Mononuclear cell (primary cell): ENCODE measurements at places on chromosomes 4 and X. TPM values are rescaled to one million over a fixed set of nuclear protein-coding genes. Genes with fewer than 3 reads are reported as not detected.

CFAP47 gene
- total RNA-seq = 0.10 TPM

CSN1S1 gene
- not detected for total RNA-seq

MAP3K15 gene
- 0.10 TPM for total RNA-seq

VAMP7 gene
- total RNA-seq = 48.6 TPM

OPRPN gene
- total RNA-seq = 0.52 TPM
